ENCODE measurements at places on chromosomes 6 and 20.

GRCh38 chr6:163356324-163356723 is 58.2 kb upstream of the QKI start:
- peak; percentile 45 for DNase-seq

GRCh38 chr20:61659246-61659993 is 406.3 kb downstream of the TAF4 start:
- DNase-seq, result no peak

GRCh38 chr20:44407402-44408184 is 52.1 kb downstream of the HNF4A start:
- DNase-seq, result no peak

GRCh38 chr6:101181006-101181405 is 212.5 kb upstream of the GRIK2 start:
- no peak for DNase-seq

DNA sequence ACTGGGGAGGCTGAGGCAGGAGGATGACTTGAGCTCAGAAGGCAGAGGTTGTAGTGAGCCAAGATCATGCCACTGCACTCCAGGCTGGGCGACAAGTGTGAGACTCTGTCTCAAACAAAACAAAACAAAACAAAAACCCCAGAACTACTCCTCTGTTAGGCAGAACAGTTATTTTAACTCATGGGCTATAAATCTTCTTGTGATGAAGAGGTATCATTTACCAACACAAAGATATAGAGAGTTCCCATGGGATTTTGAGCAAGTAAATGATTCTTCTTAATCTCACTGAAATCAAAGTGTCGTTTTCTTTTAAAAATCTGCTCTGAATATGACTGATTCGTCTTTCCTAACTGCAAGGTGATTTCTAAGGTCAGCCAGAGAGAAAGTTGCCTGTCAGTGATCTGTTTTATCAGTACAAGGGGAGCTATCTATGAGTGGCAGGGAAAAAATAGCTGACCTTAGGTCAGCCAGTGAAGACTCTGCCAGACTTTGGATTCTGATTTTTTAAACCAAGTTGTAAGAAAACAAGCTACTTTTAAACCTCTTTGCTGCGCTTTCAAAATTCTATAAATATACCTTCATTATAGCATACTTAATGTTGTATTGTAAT is 3.8 kb upstream of the DSP start:
- no peak for DNase-seq

DNA sequence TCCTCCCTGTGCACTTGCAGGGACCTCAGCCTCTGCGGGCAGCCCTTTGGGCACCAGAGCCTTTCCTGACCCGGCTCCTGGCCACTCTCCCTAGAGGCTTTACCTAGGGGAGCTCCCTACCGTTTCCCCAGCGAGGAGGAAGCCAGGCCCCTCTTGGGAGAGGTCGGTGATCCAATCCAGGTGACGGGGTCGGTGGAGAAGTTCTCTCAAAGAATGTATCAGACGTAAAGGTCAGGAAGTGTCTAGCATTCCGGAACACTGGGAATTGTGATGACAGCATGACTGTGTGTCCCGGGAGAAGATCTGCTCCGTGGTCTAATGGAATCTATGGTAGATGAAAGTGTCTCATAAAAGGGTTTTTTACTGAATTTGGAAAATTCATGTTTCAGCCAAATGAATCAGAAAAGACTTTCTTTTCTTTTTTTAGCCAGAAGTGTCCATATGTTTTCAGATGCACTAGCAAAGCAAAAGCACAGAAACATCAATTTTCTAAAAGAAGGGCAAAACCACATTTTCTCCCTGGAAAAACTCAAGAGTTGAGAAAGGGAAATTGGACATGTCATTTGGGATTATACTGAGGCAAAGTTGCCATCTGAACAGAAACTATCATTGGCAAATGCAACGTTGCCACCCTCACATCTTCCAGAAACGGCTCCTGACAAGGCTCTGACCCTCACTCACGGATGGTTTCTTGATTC is 289.4 kb downstream of the THBS2 start:
- DNase-seq, result no peak

GRCh38 chr6:29593199-29593855 is 8.4 kb downstream of the OR2H2 start:
- no peak for DNase-seq

DNA sequence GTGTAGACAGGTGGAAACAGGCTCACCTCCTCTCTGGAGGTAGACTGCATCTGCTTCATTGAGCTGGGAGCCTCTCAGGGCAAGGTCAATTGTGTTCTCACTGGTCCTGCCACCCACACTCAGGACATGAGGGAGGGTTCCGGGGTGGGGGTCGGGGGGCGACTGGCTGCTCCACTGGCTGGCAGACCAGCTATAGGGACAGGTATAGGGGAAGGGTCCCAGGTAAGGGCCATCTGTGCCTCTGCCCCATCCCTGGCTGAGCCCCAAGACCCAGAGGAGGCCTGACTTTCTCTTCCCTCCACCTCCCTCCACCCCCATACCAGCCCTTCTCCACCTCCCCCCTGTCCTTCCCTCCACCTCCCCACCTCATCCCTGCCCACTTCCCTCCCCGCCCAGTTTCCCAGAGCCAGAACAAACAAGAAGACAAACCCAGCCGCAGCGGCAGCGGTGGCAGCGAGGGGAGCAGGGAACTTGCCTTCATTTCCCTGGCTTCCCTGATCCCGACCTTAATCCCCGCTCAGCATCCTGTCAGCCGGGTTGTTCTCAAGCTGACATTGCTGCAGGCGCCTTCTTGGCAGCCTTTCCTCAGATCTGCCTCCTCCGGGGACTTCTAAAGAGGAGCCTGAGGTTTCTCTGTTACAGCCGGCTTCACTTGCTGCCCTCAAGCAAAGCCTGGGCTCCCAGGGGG is 18.3 kb upstream of the FOXP4 start:
- no peak for DNase-seq

GRCh38 chr20:52992632-52993031 is 20.5 kb downstream of the TSHZ2 start:
- DNase-seq, result no peak

- DNase-seq, result no peak
Measured at GRCh38 chr6:168333491-168333890, 13.9 kb upstream of the DACT2 start.
